ENCODE measurements at places on chromosomes 16 and 17.

DNA sequence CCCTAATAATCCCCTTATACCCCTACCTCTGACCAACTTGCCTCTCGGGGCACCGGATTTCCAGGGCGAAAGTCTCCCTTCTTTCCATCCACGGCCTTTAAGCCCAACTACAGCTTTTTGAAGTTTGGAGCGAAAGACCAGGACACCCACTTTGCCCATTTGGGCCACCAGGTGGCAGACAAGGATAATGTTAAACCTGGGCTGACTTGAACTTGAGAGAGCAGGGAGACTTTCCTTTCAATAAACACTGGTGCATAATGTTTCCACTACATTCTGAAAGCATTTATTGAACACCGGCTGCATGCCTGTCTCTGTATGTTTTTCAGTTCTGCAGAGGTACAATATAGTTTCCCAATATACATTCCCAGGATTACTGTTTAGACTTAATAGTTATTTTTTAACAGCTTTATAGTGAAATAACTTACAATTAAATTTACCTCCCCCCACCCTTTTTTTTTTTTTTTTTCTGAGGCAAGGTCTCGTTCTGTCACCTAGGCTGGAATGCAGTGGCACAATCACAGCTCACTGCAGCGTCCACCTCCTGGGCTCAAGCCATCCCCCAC is 6.9 kb upstream of the CES3 start:
- peak; percentile 40 for DNase-seq

- no peak for DNase-seq
Measured at GRCh38 chr17:4759776-4760236, 11.9 kb upstream of the TM4SF5 start.

DNA sequence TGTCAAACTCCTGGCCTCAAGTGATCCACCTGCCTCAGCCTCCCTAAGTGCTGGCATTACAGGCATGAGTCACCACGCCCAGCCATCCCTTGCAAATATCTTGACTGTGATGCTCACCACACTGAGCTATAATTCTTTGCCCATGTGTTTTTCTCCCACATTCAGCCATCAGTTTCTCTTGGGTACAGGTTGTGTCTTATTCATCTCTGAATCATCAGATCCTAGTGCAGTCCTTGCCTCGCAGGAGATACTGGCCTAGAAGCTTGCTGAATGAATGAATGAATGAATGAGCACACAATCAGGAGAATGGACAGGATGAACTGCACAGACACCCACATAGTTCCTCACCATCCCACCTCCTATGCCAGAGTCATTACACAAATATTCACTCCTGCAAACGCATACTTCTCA is 24.4 kb upstream of the ETV4 start:
- DNase-seq, result no peak

GRCh38 chr17:57355090-57355859 is 99.0 kb downstream of the MSI2 start:
- DNase-seq, result no peak

- no peak for DNase-seq
Measured at GRCh38 chr16:65044873-65045272, 77.0 kb downstream of the CDH11 start.

- DNase-seq, result no peak
Measured at GRCh38 chr17:50725769-50726655, 6.6 kb downstream of the LUC7L3 start.

DNA sequence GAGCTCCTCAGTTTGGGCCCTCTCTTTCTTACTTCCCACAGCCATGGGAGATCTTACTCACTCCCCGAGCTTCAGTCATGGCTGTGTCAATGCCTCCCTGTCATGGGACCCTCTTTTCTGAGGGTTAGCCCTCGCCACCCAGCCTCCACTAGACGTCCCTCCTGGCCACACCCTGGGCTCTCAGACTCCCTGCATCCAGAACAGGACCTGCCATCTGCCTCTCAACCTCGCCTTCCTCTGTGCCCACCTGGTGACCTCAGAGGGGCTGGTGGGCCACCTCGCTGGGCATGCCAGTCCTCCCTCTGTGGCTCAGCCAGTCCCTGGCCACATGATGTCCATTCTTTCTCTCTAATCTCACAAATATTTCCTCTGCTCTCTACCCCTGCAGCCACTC is 54.6 kb upstream of the MED9 start:
- no peak for DNase-seq

DNA sequence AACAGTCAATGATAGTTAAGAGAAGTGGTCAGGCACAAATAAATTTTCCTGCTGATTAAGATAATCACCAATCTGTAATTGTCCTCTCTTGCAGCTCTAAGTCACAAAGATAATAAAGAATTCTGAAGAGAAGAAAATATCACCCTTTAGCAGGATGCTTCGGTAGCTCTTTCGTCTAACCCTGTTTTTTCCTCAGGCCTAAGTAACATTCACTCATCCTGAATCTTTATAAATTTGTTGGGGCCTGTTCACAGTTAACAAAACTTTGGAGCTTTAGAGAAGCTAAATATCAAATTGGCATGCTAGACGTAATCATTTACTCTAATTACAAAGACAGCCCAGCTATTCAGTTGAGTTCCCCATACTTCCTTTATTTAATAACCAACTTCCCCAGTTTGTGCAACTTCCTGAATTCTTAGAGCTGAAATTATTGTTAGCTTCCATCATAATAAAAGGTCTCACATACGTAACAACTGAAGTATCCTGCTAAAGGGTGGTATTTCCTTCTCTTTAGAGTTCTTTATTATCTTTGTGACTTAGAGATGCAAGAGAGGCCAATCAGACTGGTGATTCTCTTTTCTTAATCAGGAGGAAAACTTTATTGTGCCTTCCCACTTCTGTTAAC is 118.6 kb downstream of the TANGO6 start:
- DNase-seq, result no peak

- DNase-seq, result no peak
Measured at GRCh38 chr16:68776821-68777485, 39.9 kb downstream of the CDH1 start.

DNA sequence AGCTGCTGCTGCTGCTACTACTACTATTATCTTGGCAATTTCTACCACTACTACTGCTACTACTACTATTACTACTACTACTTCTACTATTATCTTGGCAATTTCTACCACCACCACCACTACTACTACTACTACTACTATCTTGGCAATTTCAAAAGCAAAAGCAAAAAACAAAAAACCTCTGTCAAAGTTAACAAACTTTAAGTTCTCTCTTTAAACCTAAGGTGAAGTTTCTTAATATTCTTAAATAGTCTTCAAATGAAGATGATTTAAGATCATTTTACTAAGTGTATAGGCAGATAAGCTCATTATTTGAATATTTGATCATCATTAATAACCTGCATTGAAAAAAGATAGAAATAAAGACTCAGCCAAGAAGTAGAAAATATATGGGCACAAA is 118.5 kb downstream of the BRIP1 start:
- DNase-seq, result no peak

DNA sequence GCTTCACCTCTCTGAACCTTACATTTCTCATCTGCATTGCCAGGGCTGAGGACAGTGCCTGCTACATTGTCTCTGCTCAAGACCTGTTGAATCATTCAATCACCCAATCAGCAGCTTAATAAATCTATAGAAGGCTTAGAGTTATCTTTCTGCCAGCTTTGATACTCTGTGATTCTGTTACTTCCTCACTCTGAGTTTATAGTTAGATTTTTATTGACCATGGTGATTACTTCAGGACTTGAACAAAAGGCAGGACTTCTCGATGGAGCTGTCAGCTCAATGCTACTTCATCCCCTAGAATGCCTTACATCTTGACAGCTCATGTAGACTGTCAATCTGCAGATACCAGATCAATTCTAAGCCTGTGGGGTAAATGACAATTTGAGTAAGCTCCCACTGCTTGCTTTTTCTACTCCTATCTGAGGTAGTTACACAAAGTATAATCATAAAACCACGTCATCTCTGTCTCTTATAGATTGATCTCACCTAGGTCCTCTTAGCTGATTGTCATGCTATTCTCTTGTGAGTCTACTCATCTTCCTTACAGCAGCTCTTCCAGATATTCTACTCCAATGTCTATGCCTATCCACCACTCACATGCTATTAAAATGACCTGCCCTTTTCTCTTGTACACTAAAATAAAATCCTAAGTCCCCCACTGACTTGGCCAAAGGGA is 318.3 kb upstream of the CA10 start:
- no peak for DNase-seq

DNA sequence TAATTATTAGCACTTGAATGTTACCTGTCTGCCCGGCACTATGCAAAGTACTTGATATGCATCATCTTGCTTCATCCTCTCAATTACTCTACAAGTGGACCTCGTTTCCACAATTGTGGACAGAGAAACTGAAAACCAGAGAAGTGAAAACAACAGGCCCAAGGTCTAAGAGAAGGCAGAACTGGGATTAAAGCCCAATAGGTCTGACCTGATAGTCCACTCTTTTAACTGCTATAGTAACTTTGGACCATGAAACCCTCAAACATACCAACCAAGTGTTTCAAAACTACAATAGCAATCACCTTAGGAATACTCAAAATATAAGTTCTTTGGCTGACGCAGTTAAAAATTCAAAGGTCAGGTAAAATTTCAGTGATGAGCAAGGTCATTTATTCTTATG is 7.3 kb downstream of the STAT3 start:
- no peak for DNase-seq

- DNase-seq, result no peak
Measured at GRCh38 chr17:40720899-40721298, 17.3 kb upstream of the KRT24 start.

DNA sequence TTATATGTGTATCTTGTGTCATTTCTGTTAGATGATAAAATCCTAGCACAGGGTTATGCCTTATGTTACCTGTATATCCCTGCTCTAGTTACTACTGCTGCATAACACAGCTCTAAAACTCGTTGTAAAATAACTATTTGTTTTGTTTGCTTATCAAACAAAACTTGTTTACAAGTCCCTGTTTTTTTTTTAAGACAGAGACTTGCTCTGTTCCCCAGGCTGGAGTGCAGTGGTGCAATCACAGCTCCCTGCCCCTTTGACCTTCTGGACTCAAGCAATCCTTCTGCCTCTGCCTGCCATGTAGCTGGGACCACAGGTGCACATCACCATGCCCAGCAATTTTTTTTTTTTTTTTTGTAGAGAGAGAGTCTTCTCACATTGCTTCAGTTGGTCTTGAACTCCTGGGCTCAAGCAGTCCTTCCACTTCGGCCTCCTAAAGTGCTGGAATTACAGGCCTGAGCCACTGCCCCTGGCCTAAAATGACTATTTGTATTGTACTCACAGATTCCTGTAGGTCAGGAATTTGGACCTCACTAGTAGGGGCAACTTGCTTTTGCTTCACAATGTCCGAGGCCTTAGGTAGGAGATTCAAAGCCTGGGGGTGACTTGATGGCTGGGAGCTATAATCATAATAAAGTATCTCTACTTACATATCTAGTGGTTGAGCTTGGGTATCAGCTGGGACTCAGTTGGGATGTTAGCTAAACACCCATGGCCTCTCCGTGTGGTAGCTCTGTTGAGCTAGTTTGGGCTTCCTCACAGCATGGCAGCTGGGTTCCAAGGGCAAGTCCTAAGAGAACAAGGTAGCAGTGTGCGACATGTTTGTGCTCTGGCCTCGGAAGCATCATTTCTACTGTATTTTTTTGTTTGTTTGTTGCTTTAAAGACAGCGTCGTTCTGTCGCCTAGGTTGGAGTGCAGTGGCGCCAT is 12.6 kb downstream of the DUSP14 start:
- DNase-seq, result no peak

- DNase-seq, result no peak
Measured at GRCh38 chr17:73189417-73190099, 3.3 kb upstream of the COG1 start.

GRCh38 chr16:11698271-11698689 is 30.0 kb downstream of the SNN start:
- DNase-seq, result no peak

GRCh38 chr16:15644267-15644961 is 1.5 kb upstream of the MARF1 start:
- DNase-seq, result no peak

DNA sequence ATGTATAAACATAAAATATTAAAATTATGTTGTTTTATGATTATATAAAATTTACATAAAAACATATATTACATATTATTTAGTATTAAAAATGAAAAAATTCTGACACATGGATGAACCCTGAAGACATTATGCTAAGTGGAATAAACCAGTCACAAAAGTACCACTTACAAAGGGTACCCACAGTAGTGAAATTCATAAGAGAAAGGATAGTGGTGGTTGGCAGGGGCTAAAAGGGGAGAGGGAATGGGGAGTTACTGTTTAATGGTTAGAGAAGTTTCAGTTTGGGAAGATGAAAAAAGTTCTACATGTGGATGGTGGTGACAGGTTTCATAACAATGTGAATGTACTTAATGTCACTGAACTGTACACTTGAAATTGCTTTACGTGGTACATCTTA is 41.4 kb downstream of the FBXL20 start:
- DNase-seq, result no peak

DNA sequence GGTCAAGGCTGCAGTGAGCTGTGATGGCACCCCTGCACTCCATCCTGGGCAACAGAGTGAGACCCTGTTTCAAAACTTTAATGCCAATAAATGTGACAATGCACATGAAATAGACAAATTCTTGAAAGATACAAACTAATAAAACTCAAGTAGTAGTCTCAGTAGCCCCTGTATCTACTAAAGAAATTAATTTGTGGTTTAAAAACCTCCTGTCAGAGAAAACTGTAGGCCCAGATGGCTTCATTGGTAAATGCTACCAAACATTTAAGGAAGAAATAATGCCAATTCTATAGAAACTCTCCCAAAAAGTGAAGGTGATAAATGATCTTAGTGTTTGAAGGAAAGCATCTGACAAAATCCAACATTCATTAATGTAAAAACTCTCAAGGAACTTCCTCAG is 16.8 kb downstream of the AKTIP start:
- no peak for DNase-seq

GRCh38 chr16:15415511-15415985 is 18.8 kb upstream of the BMERB1 start:
- DNase-seq, result no peak

DNA sequence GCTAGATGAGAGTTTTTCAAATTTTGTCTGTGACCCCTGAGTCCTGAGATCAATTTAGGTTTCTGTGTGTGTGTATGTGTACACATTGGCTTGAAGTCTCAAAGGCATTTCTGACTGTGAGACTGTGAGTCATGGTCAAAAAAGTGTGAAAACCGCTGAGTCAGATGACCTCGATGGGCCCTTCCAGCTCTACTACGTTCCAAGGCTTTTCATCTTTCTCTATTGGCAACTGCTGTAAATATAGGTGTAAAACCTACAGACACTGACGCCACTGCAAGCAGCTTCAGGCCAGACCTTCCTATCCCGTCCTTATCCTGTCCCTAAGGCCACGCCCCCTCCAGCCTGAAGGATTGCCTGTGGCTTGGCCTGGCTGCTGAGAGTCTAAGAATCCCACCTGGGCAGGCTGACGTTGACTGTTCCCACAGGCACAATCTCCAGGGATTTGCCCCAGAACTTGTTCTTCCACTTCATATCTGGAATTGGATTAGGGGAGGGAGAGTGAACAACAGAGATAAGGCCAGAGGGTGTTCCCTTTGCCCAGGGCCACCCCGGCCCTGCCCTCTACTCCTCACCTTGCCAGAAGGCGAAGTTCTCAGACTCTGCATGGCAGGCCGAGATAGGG is 11.3 kb downstream of the OSBPL7 start:
- DNase-seq, result no peak

GRCh38 chr16:85965125-85965524 is 66.2 kb downstream of the IRF8 start:
- no peak for DNase-seq

Data from stimulated activated CD8-positive, alpha-beta memory T cell treated with anti-CD3 and anti-CD28 coated beads, Interleukin-15, amount 100 ng/mL, for 4 hours (primary cell).